ENCODE measurements at places on chromosomes 13 and 19.

GRCh38 chr19:47275791-47276461 lies 1.2 kb downstream of the INAFM1 start:
- no peak for DNase-seq

GRCh38 chr13:44058624-44059215 lies 179.0 kb downstream of the LACC1 start:
- no peak for DNase-seq

GRCh38 chr13:23377983-23378632 lies 55.4 kb downstream of the SACS start:
- DNase-seq: no peak

DNA sequence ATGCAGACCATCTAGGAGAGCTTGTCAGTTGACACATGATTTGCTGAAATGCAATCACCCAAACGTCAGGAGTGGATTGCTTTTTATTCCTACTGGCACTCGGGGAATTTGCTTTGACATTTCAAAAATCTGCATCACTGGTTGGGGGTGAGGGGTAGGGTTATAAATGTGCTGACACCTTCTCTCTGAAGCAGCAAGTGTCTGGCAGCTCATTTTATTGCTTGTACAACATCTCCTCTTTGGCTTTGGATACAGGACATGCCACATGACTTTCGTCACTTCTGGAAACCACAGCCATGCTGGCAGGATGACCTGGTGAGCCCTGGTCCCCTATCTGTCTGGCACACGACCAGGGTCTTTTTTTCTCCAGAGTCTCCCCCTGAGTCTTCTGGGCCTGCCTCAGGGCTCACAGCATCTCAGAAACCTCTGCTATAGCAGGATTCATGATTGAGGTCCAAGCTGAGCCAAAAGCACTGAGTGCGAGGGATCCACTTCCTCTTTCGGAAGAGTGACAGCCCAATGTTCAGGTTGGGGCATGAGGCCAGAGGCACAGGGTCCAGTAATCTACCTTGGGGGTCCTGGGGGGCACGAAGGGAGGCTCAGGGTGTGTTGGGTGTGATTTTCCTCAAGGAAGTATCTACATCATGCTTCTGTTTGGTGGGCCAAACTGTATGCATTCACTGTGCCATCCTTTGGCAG lies 60.1 kb downstream of the HSPH1 start:
- no peak for DNase-seq

- no peak for DNase-seq
Measured at GRCh38 chr13:40114305-40114896, 458.9 kb downstream of the COG6 start.

GRCh38 chr13:91896547-91896946 lies 498.1 kb downstream of the GPC5 start:
- DNase-seq: no peak

DNA sequence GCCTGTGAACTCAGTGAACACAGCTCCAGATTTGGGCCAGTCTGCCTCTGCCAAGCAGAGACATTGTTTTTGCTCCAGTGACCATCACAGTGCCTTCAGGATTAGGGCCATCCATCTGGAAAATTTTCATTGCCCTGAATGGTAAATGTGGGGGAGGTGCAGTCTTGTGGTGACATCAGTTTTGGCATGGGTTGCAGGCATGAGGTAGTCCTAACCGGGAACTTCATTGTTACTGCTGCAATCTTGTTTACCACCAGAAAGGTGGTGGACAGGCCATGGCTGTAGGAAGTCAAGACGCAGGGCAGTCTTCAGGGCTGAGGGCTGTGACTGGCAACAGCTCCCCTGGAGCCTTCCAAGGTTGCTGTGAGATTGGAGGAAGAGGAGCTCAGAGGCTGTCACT lies 55.2 kb downstream of the SPATA13 start:
- DNase-seq: no peak

DNA sequence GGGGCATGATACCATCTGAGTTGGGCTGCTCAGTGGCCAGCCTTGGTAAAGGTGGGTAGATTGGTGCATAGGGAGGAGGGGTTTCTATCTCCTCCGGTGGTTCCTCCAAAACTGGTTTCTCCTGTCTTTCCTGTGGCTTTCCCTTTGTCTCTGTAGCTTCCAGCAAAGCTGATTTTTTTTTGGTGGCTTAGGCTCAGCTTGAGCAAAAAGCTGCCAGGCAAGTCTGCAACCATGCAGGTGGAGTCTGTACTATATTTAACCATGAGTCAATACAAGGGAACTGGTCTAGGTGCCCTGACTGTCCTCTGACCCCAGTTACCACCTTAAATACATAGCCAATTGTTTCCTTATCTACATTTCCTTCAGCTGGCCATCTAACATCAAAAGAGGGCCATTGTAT lies 64.0 kb upstream of the ZNF681 start:
- no peak for DNase-seq

GRCh38 chr13:33205804-33206221 lies 79.7 kb downstream of the STARD13 start:
- DNase-seq: no peak

GRCh38 chr13:18953139-18953930 lies 228.3 kb downstream of the TUBA3C start:
- no peak for DNase-seq

DNA sequence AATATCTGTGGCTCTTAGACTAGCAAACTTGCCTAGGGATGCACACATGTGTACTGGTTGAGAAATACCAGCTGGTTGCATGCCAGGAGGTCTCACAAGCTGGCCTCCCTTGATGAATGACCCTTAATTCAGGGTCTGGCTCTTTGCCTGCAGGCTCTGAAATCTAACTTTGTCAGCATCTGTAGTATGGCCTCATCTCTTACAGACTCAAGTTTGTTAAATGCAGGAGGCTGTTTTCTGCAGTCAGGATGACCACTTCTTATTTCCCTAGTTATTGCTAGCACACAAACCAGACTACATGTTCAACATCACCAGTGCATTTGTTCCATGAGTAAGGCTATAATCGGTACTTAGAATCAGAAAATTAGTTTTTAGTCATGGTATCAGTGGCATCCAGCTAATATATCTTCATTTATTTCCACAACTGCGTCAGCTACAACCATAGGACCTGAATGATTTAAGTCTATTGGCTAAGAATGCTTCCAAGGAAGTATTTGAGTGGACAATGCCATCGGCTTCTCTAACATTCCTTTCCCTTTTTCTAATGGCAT lies 23.3 kb upstream of the POSTN start:
- no peak for DNase-seq

- DNase-seq: peak; percentile 80
Measured at GRCh38 chr13:32031025-32031814, at the start of gene FRY. TSS of gene FRY (plus strand) at chr13:32031774. CDS start at chr13:32031796, 22 bp downstream.

DNA sequence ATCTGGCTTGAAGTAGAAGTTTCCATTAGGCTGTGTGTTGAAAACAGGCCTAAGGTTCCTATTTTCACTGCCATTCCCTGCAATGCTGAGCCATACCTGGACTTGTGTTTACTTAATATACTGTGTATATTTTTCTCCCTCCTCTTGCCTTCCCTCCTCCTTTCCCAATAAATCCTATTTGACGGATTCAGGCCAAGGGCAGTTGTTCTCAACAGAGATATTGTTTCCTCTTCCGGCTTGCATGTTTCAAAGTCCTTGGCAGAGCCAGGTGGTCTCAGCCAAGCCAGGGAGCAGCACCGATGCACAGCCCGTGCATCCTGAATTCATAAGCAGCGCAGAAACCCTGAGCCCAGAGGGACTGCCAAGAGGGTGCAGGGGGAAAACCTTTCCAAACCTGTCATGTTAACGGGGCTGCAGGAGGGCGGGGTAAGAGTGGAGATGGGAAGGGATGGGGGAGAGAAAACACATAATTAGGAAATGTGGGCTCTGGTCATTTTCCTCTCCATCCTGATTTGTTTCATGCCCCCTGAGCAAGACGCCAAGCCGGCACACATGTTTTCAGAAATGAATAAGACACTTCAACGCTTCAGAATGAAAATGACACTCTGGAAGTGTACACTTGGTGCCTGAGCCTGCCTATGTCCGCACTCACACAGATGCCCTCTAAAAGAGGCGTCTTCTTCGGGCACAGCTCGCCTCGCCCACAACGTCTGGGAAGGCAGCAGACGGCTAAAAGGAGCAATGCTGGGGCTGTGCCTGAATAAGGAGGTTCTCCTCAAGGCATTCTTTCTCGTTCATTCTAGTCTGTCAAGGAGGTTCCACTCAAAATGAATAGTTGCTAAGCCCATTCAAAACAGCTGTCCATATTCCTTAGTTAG lies 149.3 kb upstream of the UBL3 start:
- DNase-seq: no peak

GRCh38 chr19:35673121-35673804 lies 6.9 kb downstream of the UPK1A start:
- DNase-seq: peak; percentile 75

GRCh38 chr13:111472559-111473460 lies 152.4 kb downstream of the TEX29 start:
- DNase-seq: no peak

GRCh38 chr19:13926010-13926409 lies 12.2 kb downstream of the PODNL1 start:
- DNase-seq: no peak

- DNase-seq: no peak
Measured at GRCh38 chr13:21973437-21974125, 302.7 kb downstream of the FGF9 start.

DNA sequence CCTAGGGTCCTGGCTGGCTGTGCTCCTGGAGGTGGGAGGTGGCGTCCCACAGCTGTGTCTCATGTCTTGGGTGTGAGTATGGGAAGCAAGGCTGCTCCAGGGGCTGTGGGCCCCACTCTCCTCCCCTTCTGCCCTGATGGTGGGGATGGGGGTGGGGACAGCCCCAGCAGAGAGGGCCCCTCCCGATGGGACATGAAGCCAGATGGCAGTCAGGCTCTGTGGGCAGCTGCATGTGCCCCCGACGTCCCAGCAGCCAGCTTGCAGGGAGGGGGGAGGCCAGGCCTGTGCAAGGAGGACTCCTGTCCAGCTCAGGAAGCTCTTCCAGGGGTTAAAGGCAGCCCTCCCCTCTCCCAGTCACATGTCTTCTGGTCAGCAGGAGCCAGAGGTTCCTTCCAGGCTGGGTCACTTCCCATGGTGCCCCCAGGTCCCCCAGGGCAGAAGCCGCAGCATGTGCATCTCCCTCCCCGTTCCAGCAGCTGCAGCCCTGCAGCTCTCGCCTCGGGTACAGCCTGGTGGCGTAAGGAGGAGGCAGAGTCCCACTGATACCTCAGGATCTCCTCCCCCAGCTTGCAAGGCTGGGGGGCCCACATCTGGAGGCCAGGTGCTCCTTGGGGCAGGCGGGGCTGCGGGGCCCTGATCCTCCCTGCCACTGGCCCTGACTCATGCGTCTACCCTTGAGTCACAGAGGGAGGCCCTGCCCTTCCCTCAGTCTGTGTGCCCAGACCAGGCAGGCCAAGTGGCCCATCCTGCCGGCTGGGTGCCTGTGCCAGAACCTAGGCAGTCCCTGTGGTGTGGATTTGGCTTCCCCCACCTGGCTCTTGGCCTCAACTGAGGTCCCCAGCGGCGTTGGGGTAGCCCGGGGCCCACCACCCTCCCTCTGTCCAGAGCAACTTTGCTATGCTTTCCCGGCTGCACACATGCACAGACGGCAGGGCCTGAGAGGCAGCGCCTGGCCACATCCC lies 13.0 kb downstream of the YIPF2 start:
- no peak for DNase-seq
